ENCODE measurements at places on chromosomes 5 and 9.

DNA sequence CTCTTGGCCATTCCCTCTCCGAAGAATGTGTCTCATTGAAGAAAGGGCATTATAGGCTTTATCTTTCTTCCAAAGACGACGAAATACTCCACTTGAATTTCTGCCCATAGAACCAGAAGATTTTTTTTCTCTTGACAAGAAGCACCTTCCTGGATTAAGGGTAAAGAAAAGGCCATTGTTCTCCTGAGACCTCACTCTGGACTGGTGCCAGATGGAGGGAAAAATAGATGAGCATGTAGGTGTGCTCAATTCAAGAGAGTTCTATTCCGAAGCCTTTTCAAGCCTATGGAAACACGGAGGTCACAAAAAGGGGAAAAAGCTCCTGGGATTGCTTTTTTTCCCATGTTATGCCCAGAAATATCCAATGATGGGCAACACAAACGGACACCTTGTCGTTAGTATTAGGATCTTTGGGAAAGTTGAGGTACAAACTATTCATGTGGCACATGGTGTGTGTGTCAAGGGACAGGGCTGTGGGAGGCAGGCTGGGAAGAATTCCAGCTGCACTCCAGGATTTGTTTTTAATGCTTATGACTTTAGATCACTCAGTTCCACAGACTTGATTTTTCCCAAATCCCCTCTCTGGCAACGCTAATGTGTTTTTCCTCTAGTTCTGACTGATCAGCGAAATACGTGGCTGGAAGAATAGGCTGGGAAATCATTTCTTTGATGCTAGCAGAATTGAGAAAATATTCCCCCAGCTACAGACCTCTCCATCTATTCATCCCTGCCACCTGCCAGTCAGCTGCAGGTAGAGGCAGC, 89.9 kb downstream of the SIL1 start:
- DNase-seq: no peak

DNA sequence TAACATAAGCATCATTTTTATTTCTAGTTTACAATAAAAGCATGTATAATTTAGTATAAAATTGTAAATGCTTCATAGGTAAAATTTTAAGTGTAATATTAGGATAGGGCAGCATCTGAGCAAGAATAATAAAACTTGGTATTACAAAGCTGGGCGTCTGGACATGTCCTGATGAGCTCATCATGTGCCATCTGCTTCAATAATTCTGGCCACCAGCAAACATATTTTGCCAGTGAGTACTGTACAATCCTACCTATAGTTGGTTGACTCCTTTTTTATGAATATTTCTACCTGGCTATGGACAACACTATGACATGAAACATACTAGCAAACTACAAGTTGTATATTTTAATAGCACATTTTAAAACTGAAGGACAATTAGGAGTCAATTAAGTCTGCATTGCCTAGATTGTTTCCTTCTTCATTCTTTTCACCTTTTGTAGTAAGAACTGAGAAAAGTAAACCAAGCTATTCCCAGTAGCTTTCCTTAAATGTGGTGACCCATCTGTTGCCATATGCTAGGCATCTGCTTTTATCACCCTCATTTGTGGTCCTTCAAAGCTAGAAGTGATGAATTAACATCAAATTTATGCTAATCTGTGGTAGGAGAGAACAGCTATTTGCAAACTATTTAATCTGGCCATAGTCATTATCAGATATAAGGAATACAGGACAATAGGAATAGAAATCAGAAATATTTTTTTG, 23.4 kb downstream of the LURAP1L start:
- DNase-seq: no peak

DNA sequence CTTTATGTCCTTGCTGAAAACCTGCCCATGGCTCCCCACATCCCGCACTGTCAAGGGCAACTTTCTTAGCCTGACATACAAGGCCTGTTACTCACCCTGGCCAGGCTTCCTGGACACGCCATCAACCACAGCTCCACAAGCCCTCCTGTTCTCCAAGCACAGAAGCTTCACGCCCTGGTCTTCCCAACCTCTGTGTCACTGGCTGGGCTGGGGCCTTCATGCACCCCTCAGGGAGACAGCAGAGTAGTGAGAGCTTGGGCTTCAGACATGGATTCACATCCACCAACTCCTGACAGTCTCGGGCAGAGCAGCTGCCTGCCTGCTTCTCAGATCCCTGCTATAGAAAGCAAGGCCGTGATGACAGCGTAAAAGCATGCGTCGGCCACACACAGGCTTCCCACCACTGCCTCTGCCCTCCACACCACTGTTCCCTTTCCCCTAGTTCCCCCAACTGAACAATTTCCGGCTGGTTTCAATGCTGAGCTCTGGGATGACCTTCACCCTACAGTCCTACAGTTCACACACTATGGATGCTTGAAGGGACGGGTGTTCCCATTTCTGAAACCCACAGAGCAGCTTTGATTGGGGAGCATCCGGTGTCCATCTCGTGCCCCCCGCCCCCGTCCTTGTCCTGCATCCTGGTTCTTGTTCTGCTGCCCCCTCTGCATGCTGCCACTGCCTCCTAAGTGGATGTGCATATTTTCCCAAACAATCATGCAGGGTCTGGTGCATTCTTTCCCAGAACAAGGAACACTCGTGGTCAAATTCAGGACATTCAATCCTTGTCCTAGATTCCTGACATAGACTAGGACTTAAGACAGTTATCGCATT, 33.4 kb upstream of the ADAMTS2 start:
- DNase-seq: no peak

DNA sequence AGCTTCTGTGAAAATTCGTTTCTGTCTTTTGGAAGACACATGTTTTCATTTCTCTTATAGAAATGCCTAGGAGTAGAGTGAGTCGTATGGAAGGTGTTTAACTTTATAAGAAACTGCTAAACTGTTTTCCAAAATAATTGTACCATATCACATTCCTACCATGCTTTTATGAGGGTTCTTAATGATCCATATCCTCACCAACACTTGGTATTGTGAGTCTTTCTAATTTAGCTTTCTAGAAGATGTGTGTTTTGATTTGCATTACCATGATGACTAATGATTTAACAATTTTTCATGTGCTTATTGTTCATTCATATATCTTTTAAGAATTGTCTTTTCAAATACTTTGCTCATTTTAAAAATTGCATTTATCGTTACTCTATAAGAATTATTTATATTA, 223.6 kb downstream of the COMMD10 start:
- no peak for DNase-seq

DNA sequence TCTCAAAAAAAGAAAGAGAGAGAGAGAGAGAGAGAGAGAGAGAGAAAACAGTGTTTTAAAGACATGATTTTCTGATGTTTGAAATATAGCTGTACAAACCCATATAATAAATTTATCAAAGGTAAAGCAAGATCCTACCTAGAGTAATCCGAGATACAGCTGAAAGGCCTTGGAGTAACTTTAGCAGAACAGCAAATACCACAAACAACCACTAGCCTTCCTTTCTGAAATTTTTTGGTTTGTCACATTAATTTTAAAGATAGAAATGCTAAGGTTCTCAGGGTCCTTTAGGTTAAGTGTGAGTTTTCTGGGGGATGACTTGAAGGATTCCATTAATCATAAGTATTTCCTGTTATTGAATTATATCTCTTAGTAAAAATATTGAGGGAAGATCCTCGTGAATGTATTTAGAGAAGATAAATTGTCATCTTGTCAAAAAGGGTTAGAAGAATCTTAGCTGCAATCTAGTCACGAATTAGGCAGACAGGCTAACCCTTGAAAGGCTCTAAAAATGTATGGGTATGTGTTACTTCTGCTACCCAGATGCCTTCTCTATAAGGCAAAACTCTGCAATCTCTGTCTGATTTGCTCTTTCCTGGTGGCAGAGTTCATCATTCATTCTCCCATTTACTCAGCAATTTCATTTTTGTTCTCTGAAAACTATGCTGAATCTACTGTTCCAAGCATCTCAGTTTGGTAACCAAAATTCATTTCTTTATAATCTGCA, 27.3 kb downstream of the F2RL2 start:
- DNase-seq: no peak

GRCh38 chr5:98780390-98780789, 6.9 kb downstream of the RGMB start:
- no peak for DNase-seq

GRCh38 chr9:73683862-73684591, 532.4 kb downstream of the ANXA1 start:
- DNase-seq: no peak

DNA sequence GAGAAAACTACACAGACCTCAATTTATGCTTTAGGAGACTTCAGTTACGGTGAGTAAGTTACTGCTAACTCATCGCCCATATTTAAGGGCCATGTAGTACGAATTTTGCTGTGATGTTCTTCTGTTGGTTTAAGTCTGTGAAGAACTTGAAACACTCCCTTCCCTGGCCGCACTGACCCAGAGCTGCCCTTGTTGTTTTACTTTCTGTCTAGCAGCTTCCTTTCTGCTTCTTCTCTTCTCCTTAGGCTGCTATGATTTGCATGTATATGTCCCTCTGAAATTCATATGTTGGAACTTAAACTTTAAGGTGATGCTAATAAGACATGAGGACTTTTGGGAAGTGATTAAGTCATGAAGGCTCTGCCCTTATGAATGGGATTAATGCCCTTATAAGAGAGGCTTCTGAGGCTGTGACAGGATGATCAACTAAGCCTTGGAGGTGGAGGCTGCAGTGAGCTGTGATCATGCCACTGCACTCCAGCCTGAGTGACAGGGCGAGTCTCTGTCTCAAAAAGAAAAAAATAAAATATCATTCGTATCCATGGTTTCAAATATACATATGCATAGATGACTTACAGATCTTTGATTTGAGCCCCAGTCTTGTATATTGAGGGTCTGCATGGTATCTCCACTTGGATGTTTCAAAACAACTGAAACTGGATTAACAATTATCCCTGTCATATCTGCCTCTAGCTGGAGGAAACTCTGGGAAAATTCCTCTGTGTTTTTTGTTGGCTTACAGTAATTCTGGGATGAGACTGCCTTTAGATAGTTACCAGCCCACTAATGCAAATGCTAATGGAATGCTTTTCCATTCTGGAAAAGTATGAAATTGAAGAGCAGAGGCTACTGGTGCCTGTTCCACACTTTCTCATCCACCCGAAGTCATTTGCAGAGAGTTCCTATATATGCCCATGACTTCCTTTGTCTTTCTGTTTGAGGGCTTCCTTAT, 263.4 kb upstream of the ACTBL2 start:
- no peak for DNase-seq

- no peak for DNase-seq
Measured at GRCh38 chr9:93829271-93830011, 125.7 kb downstream of the BARX1 start.

All from stimulated activated CD4-positive, alpha-beta T cell treated with anti-CD3 and anti-CD28 coated beads, Interleukin-15, amount 100 ng/mL, for 1 hour (primary cell).